ENCODE measurements at places on chromosomes 16 and 17.

DNA sequence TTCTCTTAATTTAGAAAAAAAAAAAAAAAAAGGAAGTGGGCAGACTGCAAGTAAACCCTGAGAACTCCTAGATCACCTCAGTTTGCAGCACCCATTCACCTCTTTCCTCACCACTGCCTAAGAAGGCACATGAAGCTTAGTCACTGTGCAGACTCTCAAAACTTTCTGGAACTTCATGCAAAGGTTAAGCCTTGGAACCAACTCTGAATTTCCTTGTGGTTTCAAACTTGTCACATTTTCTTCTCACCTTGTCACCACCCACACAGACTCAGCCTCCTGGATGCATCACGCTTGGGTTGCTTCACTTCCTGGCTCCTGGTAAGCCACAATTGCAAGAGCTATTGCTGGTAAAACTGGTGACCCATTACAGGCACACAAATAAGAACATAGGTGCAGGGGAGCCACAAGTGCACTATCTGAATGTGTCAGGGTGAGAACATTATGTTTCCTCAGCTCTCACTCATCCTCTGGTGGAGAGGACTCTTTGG is 15.0 kb upstream of the CPD start:
- peak; percentile 52 for DNase-seq

GRCh38 chr16:68972013-68972412 is 128.7 kb downstream of the TANGO6 start:
- no peak for DNase-seq

- no peak for DNase-seq
Measured at GRCh38 chr16:85541181-85541580, 71.9 kb upstream of the GSE1 start.

- no peak for DNase-seq
Measured at GRCh38 chr17:50848711-50849110, 13.3 kb downstream of the WFIKKN2 start.

- no peak for DNase-seq
Measured at GRCh38 chr17:30332057-30332542, 1.8 kb downstream of the TMIGD1 start.

DNA sequence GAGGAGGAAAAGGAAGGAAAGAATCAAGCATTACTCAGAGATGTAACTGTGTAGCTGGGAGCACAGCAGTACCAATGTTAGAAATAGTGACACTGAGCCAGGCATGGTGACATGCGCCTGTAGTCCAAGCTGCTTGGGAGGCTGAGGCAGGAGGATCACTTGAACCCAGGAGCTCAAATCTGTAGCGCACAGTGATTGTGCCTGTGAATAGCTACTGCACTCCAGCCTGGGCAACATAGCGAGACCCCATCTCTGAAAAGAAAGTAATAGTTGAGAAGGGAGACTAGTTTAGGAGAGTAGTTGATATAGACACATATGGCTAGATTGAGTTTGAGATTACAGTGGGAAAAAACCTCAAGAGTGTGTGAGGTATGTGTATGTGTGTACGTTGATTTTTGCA is 17.8 kb downstream of the MAP3K3 start:
- DNase-seq: no peak
